NCI-H1930 (cell line): ENCODE measurements at places on chromosomes 1 and 21.

DNA sequence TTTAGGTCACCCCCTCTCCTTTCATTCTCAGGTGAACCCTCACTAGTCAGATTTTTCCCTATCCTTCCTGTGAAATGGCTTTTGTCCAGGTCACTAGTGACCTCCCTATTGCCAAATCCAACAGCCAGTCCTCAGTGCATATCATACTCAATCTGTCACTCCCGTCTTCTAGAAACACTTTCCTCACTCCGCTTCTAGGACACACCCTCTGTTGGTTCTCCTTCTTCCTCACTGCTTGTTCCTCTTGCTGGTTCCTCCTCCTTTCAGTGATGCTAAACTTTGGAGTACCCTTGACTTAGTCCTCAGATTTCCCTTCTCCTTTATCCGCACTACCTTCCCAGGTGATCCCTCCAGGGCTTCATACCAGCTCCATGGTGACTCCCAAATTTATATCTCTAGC lies 94.3 kb downstream of the RNF220 start:
- DNase-seq: no peak

- no peak for DNase-seq
Measured at GRCh38 chr1:83547901-83548300, 451.0 kb downstream of the TTLL7 start.

GRCh38 chr21:14591377-14591776 lies 45.3 kb upstream of the SAMSN1 start:
- no peak for DNase-seq

GRCh38 chr1:89356658-89357400 lies 7.0 kb upstream of the GBP6 start:
- DNase-seq: no peak

GRCh38 chr21:26546446-26547097 lies 26.5 kb downstream of the CYYR1 start:
- no peak for DNase-seq

GRCh38 chr1:56417646-56418045 lies 161.7 kb downstream of the PLPP3 start:
- DNase-seq: no peak

DNA sequence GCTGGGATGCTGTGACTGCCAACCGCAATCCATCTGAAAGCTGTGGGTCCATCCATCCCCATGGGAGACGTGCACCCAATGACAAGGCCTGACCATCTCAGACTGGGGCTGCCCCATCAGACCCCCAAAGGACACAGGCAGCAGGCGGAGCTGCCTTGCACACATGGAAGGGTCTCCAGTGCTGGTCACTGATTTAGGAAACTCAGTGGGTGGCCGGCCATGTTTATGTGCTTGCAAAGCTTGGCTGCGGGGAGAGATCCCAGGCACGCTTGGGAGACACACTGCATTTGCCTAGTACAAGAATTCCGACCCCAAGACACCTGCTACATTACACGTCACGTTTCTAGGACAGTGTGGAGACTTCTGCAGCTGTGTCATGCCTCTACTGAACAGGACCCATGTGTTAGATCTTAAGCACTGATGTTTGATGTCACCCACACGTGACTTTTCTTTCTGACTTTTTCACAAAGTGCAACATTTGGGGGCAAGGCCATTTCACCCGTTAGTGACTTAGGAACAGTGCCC lies 181.4 kb downstream of the CLIC6 start:
- no peak for DNase-seq

DNA sequence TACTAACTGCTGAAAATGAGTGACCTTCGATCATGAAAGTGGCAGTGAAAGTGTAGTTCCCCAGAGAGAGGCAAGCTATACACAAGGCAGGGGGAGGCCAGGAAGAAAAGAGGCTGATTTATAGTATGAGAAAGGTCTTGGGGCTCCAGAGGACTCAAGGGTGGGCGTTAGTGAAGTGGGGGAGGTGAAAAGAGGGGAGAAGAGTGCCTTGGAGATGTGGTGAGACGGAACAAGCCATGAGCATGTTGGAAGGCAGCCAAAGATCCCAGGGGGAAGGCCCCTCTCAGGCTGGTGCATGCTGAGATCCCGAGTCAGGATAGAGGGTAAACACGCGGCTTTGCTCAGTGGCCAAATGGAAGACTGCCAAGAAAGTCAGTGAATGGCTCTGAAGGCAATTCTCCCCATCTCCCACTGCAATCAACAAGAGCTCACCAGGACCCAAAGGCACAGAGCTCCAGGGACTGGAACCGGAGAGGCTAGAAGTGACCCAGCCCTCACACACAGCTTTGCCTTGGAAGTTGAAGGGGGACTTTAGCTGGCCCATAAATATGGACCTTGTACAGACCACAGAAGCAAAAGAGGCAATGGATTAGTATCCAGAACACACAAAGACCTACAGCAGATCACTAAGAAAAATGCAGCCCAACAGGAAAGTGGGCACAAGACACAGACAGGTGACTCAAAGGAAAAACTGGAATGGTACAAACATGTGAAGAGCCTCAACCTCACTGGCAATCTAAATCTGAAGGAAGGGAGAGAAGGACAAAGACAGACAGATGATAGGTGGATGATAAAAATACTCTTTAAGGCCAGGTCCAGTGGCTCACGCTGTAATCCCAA lies 49.6 kb downstream of the HSF2BP start:
- DNase-seq: no peak

DNA sequence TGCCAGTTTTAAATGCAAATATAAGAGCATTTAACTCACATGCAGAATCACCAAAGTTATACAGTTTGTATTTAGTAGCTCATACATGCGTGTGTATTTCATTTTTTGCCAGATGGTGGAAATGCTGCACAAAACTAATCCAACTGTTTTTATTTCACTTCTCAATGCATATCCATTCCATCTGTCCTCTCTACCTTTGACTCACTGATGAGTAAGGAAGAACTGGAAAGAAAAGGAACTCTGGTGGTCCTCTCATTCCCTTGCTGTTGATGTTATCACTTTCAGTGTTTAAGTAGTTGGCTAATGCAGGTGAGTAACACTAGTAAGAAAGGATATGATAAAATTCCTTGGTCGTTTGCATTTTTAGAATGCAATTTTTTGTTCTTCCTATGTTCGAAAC lies 5.7 kb upstream of the SLC1A7 start:
- DNase-seq: no peak

GRCh38 chr1:101178688-101179491 lies 57.9 kb upstream of the S1PR1 start:
- no peak for DNase-seq

GRCh38 chr1:180231506-180231921 lies 1.4 kb downstream of the LHX4 start:
- DNase-seq: peak; percentile 15

- DNase-seq: no peak
Measured at GRCh38 chr1:71089536-71090270, 8.9 kb upstream of the ZRANB2 start.

- no peak for DNase-seq
Measured at GRCh38 chr1:175737451-175737850, 5.9 kb downstream of the TNR start.
